ENCODE measurements at places on chromosomes 12 and 14.

GRCh38 chr12:24534622-24535021, 414.3 kb downstream of the BCAT1 start:
- DNase-seq, result no peak

GRCh38 chr14:104591506-104592291, 12.1 kb downstream of the C14orf180 start:
- DNase-seq, result no peak

DNA sequence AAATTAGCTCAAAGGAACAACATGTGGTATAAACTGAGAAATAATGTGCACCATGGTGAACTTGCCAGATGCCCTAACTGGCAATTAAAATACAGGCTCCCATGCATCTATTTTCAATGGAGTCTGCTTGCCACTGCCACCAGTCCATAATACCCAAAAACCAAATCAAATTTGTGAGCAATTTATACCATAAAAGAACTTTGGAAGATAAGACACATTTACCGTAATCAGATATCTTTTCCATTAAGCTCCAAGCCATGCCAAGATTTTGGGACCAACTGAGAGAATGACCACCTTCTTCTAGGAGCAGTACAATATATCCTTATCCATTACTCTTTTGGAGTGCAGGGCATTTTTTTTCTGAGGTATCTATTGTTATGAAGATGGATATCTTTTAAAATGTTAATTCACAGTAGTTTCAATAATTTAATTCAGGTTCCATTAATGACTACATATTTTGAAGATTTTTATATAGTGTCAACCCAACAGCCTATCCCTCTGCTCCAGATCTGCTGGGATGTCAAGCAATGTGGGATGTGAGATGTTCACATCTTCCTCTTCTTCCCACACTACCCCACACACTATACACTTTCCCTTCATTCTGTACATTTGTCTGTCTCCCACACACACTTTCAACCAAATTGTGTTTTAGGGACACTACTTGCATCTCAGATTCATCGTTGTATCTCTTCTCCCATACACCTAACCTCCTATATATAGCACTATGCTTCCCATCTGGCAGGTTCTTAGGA, 53.3 kb downstream of the KIF21A start:
- no peak for DNase-seq

GRCh38 chr12:76028571-76029277, 2.9 kb downstream of the PHLDA1 start:
- no peak for DNase-seq

DNA sequence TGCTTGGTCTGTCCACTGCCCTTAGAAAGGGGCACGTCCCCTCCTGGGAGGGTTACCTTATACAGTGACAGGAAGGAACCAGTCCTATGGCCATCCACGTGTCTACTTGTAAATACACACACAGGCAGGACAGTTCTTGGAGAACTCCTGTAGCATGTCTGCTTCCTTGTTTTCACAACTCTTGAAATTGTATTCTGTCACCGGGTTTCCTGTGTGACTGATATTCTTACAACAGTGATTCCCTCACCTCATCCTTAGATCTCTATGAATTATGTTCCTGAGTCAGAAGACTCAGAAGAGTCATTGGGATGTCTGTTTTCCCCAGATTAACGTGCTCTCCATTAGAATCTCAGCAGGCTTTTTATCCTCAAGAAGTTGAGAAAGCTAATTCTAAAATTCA, 44.1 kb upstream of the DYNC1H1 start:
- no peak for DNase-seq

DNA sequence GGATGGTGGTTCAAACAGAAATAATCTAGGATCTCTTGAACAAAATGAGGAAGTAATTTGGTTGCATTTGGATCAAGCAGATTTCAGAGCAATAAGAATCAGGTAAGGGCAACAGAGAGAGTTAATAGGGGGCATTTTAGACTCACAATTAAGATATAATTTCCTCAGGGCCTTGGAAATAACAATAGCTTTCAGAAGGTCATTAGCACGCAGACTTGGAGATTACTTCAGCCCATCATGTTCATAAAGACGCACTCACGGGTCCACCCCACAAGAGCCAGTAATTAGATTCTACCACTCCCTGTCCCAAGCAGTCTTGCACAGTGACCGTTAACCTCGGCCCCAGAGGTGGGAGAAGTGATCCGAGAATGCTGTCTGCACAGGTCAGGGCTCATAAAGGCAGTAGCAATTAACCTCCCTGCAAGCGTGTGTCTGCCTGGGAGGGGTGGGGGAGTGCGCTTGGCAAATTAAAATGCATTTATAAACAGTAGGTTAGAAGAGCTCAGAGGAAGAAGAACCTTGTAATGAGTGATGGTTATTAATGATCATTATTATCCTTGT, 125.7 kb upstream of the CCDC196 start:
- DNase-seq, result no peak
